ENCODE measurements at places on chromosomes 6 and 20.

- peak; percentile 14 for DNase-seq
These were observed 9.9 kb downstream of the CYP21A2 start for GRCh38 chr6:32047855-32048766.

DNA sequence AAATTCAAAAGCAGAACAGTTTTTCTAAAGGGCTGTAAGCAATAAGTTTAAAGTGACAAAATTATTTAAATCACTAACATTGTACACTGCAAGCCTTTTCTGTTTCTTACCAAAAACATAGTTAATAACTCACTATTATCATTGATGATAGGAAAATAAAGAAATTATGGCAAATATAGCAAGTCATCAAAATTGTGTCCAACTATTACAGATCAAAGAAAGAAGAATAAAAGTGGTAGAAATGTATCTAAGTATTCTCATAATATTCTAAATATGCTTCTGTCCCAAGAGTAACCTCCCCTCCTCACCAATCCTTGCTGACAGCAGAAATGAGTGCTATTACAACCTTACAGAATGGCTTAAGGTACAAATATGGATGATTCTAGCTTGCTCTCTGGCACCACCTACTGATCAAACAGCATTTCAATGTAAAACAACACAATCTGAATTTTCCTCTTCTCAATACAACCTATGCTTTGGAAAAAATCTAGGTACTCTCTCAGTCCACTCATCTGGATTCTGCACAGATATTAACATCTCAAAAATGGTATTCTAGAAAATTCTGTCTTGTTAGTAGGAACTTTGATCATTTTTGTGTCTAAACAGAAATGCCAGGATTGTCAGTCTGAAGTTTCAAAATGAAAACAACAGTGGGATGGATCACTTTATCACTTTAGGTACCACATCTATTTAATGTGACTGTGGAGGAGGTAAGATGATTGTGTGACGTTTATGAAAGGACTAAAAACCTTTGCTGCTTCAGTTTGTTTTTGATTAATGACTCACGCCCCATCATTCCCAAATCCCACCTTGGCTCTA is 40.9 kb downstream of the ZFP64 start:
- no peak for DNase-seq

DNA sequence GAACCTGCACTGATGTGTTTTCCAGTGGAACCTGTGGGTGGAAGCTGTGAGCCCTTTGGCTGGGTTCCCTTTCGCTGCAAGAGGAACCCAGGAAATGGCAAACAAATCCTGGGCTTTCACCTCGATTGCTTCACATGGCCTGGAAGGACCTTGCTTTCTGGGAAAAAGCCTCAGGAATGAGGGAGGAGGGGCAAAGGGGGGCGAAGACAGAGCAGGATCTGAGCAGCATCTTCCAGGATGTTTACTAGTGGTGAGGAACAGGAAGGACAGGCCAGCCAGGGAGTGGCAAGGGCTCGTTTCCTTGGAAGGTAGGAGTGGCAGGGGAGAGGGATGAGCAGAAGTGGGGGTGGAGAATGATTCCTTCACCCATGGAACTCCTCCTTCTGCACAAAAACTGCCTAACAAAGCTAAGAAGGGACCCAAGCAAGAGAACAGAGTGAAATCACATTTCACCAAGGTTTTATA is 5.9 kb downstream of the SLC2A10 start:
- DNase-seq: peak; percentile 11

- peak; percentile 28 for DNase-seq
These were observed 301.1 kb downstream of the EYA4 start for GRCh38 chr6:133542056-133542821.

GRCh38 chr6:132763269-132763668 is 5.6 kb upstream of the VNN2 start:
- DNase-seq: no peak

GRCh38 chr6:26404546-26404945 is 2.5 kb downstream of the BTN3A1 start:
- no peak for DNase-seq

- DNase-seq: peak; percentile 89
These were observed 12.9 kb downstream of the PARD6B start for GRCh38 chr20:50744143-50744792.

DNA sequence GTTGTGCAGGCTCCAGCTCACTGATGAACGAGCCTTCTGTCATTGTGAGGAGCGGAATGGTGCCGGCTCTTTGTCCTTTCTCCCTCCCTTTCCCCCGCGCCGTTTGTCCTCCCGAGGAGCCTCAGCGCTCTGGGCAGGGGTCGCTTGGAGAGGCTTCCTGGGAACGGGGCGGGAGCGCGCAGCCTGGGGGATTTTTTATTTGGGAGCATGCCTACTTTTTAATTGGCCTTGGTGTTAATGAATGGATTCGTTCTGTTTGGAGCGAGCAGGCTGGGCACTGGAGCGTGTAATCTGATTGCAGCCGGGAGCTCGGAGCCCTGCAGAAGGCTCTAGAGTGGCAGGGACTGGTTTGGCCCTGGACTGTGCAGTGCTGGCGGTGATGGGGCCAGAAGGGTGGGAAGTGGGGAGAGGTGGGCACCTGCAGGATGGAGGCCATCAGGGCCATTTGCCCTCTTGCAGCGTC is 118.8 kb downstream of the CDH4 start:
- no peak for DNase-seq

GRCh38 chr6:344816-345340 is 46.7 kb upstream of the IRF4 start:
- DNase-seq: no peak

GRCh38 chr6:39204646-39205244 is 24.5 kb downstream of the KCNK5 start:
- DNase-seq: no peak

DNA sequence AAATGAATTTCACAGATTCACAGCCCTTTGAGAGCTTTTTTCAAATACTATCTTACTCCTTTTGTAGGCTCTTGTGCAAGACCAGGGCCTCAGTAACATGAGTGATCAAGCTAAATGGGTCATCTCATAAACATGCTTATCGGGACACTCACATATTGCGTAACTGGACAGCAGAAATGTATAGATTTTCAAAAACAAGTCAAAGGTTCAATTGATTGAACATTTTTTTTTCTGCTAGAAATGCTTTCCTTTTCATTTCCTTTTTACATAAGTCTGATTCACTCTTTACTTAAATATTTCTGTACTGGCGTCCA is 8.7 kb upstream of the SALL4 start:
- DNase-seq: no peak

- DNase-seq: no peak
These were observed 14.3 kb downstream of the ZBTB2 start for GRCh38 chr6:151377095-151377494.

DNA sequence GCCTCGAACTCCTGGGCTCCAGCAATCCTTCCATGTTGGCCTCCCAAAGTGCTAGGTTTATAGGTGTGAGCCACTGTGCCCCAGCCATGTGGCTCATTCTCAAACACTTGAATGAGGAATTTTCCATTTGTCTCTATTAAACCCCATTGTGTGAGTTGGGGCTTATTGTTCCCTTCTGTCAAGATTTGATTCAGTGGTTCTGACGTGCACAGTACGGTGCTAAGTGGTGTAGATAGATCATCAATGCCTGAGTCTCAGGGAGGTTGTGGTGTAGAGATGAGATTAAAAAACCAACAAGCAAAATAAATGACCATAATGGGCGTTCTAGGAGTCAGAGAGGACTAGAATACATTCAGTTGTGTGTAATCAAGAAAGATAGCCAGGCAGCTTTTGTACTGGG is 335.6 kb downstream of the PRL start:
- no peak for DNase-seq

DNA sequence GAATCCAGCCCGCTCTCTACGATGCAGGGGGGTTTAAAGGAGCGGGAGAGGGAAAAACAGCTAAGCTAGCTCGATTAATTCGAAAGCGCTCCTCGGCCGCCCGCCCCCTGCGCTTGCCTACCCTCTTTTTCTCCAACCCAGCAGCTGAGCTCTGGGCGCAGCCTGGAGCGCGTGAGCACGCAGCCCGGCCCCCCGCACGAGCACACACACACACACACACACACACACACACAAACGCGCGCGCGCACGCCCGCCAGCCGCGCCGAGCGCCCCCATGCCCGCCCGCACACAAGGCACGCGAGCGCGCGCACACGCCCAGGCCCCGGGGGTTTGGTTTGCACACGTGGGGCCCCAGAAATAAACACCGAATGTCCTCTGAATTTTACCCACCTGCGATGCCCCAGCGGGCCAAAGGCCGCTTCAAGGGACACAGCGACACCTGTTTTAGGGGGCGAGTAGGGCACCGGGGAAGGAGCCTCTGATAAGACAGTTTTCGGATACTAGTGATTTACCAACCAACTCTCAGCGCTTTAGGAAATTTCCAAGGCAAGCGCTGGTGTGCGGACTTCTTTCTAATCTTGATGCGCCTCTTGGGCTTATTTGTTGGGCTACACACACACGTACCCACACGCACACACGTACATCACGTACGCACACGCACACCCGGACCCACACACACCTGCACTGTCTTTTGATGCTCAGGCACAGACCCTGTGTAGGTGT is 802 bp upstream of the NRN1 start:
- DNase-seq: no peak

DNA sequence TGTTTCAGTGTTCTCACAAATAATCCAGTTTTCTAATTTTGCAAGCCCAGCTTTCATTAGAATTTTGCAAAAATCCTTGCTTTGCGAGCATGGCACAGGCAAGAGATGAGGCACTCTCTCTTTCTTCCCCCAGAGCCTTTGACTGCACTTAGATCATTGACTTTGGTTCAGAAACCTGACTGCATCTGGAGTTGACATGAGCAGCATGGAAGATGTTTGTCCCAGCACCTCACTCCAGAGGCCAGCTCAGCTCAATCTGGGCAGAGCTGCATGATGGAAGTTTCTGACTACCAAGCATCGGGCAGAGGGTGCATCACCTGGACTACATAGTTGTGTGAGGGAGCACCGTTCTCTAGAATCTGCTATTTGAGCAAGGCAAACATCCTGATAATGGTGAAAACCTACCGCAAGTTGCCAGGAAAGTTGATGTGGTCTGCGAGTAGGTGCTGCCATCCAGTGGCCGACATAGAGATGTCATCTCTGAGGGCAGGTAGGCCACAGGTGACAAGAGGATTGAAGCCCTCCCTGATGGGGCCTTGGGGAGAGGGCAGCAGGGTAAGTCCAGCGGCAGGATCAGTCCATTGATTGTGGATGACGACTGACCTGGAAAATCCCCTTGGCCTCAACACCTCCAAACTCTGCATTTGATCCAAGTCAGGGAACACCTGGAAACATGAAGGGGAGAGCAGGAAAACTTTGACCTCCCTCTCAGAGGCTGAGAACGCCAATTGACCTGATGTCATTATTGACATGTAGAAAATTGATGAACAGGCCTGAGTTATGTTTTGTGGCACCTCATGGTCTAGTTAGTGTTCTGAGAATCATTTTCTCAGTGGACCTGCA is 3.8 kb upstream of the LPA start:
- no peak for DNase-seq

DNA sequence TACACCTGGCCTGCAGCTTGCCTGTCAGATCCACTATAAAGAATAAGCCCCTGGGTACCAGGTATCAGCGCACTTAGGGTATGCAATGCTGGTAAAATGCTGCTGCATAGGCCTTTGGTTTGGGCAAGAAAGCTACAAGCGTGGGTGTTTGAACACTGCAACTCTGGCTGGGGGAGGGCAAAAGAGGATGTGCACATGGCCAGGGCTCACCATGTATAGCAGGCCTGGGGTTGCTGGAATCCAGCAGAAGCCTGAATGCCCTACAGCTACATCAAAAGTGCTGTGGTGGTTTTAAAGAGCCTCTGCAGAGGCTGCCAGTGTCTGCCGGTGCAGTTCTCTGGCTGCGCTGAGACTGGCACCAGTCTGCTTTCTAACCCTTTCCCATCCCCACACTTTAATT is 51.7 kb downstream of the UQCC1 start:
- no peak for DNase-seq

GRCh38 chr6:124738482-124738881 is 223.8 kb upstream of the RNF217 start:
- DNase-seq: peak; percentile 38

DNA sequence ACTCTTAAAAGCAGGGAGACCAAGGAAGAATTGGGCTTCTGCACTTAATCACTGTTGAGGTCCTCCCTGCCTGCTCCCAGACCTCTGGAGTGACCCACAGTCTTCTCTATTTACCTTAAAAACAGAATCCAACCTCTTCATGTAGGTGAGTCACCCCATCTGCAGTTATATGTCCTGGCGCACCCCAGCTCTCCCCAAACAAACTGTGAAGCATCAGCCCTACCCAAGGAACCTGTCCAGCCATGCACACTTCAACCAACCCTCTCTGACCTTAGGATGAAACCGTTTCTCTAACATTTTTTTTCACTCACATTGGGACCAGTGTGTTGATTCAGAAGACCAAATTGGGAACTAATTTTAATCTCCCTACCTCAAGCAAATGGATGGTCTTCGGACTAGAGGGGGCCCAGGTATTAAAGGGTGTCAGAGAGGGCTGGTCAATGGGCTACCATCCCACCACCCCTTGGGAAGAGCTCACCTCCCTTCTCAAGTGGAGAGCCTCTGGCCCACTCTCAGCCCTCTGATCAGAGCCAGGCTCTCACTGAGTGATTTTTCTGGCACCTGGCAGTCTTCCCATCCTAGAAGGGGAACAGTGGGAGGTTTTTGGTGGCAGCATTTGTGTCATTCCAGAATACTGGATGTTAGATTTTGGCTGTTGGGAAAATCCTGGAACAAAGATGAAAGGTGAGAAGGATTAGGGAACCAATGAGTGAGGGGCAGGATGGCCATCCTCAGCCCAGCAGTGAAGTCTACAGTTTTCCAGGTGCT is 203.6 kb downstream of the LRFN2 start:
- no peak for DNase-seq
